Activated T-cell treated with anti-CD3 and anti-CD28 coated beads, Interleukin-2, amount 50 U/mL, for 72 hours (primary cell): ENCODE measurements at places on chromosomes 13 and 19. TPM values are rescaled to one million over a fixed set of nuclear protein-coding genes. Genes with fewer than 3 reads are reported as not detected.

Gene NTF4
- not detected for total RNA-seq

Gene MAST1
- total RNA-seq: 6.0 TPM

Gene CGB1
- total RNA-seq: not detected

Gene RNF17
- 0.65 TPM for total RNA-seq

Gene TRPC4
- not detected for total RNA-seq

Gene THSD1
- 0.35 TPM for total RNA-seq

Gene AZU1
- not detected for total RNA-seq

Gene CEACAM5
- total RNA-seq: not detected

Gene SYNGR4
- 0.25 TPM for total RNA-seq

Gene CD37
- total RNA-seq: 248 TPM

Gene HSH2D
- 37.2 TPM for total RNA-seq

- H3K36me3 ChIP-seq: no peaks in the 10 kb centered on the region
- no peak overlapping the region for H3K4me3 ChIP-seq
Observed at GRCh38 chr13:46861959-46862358, 34.9 kb downstream of the HTR2A start.

DNA sequence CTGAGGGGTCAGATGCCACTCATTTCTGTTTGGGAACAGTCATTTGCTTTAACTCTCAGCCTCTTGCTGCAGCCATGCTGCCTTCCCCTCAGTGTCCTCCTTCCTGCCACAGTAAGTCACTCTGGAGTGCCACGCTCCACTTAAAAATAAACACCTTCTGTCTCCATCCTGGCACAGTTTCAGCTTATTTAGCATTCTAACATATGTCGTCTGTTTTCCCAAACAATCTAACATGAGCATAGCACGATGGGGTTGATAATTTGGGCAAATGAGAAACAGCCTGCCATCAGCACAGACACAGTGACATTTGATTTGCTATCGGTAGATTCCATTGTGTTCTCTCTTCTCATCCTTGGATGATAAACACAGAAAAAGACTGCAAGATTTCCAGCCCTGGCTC is 768.6 kb downstream of the UQCRFS1 start:
- H3K27me3 ChIP-seq: no peaks in the 10 kb centered on the region
- no peak for DNase-seq
- H3K4me1 ChIP-seq: no peaks in the 10 kb centered on the region
- H3K36me3 ChIP-seq: no peaks in the 10 kb centered on the region

DNA sequence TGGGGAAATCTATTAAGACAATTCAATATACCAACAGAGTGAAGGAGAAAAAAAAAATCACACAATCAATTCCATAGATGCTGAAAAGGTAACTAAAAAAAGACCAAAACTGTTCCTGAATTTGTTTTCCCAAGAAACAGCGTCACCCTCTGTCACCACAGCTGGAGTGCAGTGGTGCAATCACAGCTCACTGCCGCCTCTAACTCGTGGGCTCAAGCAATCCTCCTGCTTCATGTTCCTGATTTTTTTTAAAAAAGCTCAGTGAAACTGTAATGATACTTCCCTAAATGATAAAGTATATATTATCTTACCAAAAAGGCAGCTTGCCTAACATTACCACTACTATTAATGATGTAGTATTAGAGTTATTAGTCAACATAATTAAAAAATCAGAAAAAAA is 19.6 kb upstream of the ZFP14 start:
- H3K27ac ChIP-seq: no peak overlapping the region
- no peaks in the 10 kb centered on the region for H3K27me3 ChIP-seq
- DNase-seq: no peak
- no peaks in the 10 kb centered on the region for H3K4me1 ChIP-seq
- H3K4me3 ChIP-seq: no peak overlapping the region
- H3K36me3 ChIP-seq: peaks cover 39% of the 10 kb centered on the region

GRCh38 chr13:27551562-27551961 is 68.8 kb downstream of the LNX2 start:
- H3K36me3 ChIP-seq: no peaks in the 10 kb centered on the region
- H3K4me3 ChIP-seq: no peak overlapping the region

- H3K4me3 ChIP-seq: peak overlapping the region; percentile 3
- peaks cover 37% of the 10 kb centered on the region for H3K4me1 ChIP-seq
- no peak overlapping the region for H3K27ac ChIP-seq
- H3K36me3 ChIP-seq: peaks cover 1% of the 10 kb centered on the region
- no peak for DNase-seq
Observed at GRCh38 chr19:49871349-49871985, 4.1 kb upstream of the PNKP start.

- no peak overlapping the region for H3K27ac ChIP-seq
- no peaks in the 10 kb centered on the region for H3K36me3 ChIP-seq
- H3K27me3 ChIP-seq: no peaks in the 10 kb centered on the region
- DNase-seq: no peak
Observed at GRCh38 chr13:98370806-98371515, 193.9 kb upstream of the RNF113B start.

DNA sequence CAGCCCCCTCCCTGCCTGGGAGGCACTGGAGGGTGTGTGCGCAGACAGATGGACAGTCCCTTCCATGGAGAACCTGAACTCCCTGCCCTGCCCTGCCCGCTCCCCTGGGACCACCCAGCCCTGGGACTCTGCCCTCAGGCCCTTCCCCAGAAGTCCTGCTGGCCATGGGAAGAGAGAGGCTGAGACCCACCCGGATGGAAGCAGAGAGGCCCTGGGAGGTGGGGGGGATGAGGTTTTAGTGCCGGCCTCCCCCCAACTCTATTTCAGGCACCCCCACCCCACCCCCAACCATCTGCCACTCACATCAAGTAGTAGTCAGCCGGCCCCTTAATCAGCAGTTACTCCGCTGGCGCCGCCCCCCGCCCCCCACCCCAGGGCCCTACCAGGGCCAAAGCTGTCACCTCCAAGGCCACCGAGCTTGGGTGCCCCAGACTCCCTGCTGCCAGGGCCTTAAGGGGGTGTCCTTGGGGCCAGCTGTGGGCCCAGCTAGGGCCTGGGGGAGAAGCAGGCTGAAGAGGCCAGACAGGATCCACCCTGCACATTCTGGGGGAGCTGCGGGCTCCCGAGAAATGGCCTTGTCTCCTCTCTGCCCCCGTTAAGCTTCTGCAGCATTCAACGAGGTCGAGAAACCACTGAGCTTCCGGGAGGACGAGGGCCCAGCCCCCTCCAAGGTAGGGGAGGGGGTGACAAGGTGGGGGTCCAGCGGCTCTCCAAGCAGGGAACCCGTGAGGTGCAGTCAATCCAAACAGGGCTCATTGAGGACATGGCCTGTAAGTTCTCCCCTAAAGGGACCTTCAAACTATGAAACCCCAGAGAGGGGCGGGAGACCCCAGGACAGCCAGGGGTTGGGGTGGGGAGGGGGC is 17.4 kb downstream of the NMRK2 start:
- H3K4me3 ChIP-seq: peak overlapping the region; percentile 22
- H3K27ac ChIP-seq: no peak overlapping the region
- H3K4me1 ChIP-seq: peaks cover 9% of the 10 kb centered on the region
- no peaks in the 10 kb centered on the region for H3K36me3 ChIP-seq
- H3K27me3 ChIP-seq: no peaks in the 10 kb centered on the region

GRCh38 chr19:11964858-11965645 is at the start of gene ZNF763:
ZNF763 (plus strand) TSS chr19:11965040; CDS start chr19:11965209, 169 bp downstream.
- no peaks in the 10 kb centered on the region for H3K27me3 ChIP-seq
- H3K4me3 ChIP-seq: peak within 1 kb of the TSS; percentile 93

DNA sequence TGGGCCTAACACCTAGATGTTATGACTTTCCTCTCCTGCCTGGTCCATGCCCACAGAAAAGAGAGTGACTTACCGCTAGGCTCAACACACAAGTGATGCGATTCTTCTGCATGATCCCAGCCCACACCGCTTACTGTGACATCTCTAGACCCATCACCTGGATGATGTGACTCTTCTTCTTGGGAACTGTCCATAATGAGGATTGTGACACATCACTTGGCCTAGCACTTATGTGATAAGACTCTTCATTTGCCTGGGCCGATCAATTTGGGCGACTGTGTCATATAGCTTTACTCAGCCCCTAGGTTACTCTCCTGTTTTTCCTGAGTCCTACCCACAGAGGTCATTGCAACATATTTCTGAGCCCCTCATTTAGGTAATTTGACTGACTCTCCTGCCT is 19.9 kb upstream of the ZNF681 start:
- peaks cover 14% of the 10 kb centered on the region for H3K4me1 ChIP-seq
- no peak for DNase-seq
- no peak overlapping the region for H3K27ac ChIP-seq
- H3K27me3 ChIP-seq: no peaks in the 10 kb centered on the region
- H3K36me3 ChIP-seq: peaks cover 41% of the 10 kb centered on the region

- no peaks in the 10 kb centered on the region for H3K36me3 ChIP-seq
- no peak overlapping the region for H3K4me3 ChIP-seq
- H3K4me1 ChIP-seq: no peaks in the 10 kb centered on the region
- H3K27me3 ChIP-seq: no peaks in the 10 kb centered on the region
- H3K27ac ChIP-seq: no peak overlapping the region
Observed at GRCh38 chr13:110505594-110505993, 55.9 kb downstream of the RAB20 start.

GRCh38 chr13:41413872-41414271 is 43.5 kb upstream of the RGCC start:
- no peak overlapping the region for H3K4me3 ChIP-seq
- H3K27me3 ChIP-seq: no peaks in the 10 kb centered on the region
- H3K36me3 ChIP-seq: no peaks in the 10 kb centered on the region
- no peak overlapping the region for H3K27ac ChIP-seq
